Glomerular endothelial cell (primary cell): ENCODE measurements at places on chromosomes 16 and 17. TPM values are rescaled to one million over a fixed set of nuclear protein-coding genes. Genes with fewer than 3 reads are reported as not detected.

DNA sequence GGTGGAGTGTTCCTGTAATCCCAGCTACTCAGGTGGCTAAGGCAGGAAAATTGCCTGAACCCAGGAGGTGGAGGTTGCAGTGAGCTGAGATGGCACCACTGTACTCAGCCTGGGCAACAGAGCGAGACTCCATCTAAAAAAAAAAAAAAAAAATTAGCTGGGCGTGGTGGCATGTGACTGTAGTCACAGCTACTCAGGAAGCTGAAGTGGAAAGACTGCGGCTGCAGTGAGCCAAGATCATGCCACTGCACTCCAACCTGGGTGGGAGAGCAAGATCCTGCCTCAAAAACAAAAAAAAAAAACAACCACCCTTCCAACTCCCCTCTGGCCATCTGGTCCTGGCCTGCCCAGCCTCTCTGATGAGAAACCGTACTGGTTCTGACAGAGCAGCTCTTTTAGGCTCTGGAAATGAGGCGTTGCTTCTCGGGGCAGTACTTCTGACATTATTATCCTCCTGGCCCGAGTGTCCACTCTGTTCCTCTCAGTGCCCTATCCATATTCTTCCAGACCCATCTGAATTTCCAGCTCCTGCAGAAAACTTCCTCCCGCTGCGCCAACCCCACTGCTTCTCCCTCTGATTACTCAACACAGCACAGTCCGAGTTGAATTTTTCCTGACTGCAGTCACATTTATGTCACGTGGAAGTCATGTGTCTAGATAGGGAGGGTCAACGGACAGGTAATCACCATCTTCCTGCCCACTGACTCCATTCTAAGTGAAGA is 13.3 kb downstream of the GGA2 start:
- DNase-seq, result no peak

DNA sequence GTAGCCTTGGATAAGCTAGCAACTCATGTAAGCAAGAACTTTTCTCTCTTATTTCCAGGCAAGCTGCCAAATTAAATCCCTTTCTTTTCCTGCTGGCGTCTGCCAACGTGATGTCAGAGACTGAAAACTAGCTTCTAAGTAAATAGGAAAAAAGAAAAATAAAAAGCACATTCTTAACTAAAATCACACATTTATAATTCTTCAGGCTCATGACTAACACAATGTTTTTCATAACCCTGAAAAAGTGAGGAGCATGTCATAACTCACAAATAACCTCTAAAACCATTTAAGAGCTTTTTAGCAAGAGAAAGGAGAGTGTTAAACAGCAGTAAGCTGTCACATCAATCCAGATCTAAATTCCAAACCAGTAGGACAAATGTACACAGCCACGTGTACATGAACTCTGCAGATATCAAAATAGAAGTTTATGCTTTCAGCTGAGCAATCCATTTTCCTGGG is 110.0 kb downstream of the N4BP1 start:
- peak; percentile 67 for DNase-seq

DNA sequence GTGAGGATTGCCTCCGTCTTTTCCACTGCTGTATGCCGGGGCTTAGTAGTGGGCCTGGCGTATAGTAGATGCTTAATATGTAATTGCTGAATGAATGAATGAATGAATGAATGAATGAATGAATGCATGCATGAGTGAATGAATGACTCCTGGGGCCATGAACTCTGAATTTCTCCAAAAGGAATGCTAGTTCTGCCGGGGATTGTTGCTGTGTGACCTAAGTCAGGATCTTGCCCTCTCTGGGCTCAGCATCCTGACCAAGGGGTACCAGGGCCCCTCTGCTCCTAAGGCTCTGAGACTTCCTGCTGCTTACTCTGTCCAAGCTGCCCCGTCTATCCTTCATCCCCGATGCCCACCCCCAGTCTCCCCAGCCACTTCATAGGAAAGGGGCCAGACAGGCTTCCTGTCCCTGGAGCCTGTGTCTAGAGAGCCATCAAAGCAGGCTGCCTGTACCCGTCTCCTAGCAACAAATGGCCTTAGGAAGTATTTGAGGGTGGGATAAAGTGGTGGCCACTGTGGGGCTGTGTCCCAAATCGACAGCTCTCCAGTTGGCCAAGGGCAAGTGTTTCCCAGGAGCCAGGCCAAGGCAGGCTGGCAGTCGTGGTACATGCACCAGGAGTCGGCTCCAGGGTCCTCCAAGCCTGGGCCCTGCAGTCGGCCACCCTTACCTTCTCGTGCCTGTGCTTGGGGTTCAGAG is 11.6 kb upstream of the MPRIP start:
- no peak for DNase-seq

GRCh38 chr17:65902155-65902554 is 289.8 kb downstream of the CEP112 start:
- DNase-seq, result no peak

DNA sequence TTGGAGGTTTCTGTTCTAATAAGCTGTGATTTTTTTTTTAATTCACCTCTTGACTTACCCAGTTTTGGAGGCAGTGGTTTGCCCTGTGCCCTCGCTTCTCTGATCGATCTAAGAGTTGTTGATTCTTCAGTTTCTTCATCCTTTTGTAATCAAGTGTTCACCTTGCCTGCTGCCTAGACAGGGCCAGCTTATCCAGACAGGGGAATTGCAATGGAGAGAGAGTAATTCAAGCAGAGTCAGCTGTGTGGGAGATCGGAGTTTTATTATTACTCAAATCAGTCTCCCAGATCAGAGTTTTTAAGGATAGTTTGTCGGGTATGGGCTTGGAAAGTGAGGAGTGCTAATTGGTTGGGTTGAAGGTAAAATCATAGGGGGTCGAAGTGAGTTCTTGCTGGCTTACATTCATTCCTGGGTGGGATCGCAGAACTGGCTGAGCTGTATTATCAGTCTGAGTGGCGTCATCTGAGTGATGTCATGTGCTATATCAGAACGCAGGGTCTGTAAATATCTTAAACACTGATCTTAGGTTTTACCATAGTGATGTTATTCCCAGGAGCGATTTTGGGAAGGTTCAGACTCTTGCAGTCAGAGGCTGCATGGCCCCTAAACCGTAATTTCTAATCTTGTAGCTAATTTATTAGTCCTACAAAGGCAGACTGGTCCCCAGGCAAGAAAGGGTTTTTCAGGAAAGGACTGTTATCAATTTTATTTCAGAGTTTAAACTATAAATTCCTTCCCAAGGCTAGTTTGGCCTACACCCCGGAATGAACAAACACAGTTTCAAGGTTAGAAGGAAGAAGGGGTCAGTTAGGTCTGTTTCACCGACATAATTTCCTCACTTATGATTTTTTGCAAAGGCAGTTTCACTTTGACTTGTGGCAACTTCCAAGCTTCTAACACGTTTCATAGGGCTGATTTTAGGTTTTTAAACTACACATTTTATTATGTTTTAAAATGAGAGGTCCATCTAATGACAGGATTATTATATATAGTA is 21.5 kb upstream of the KCNJ16 start:
- DNase-seq, result no peak

GRCh38 chr17:49209061-49209571 is 1.3 kb downstream of the GNGT2 start:
- no peak for DNase-seq

KRT17 gene
- 2.7 TPM in 1 of 2 replicates, not detected in the other for total RNA-seq

LRRC75A gene
- total RNA-seq, result 0.88 and 1.2 TPM in 2 replicates

DPEP3 gene
- total RNA-seq, result not detected in 2 replicates

CIITA gene
- 0.19 and 0.93 TPM in 2 replicates for total RNA-seq

WNT9B gene
- not detected in 2 replicates for total RNA-seq
